ENCODE measurements at places on chromosomes 16 and 17.

GRCh38 chr17:4944163-4944553 is 4.1 kb downstream of the RNF167 start:
- no peak for DNase-seq

DNA sequence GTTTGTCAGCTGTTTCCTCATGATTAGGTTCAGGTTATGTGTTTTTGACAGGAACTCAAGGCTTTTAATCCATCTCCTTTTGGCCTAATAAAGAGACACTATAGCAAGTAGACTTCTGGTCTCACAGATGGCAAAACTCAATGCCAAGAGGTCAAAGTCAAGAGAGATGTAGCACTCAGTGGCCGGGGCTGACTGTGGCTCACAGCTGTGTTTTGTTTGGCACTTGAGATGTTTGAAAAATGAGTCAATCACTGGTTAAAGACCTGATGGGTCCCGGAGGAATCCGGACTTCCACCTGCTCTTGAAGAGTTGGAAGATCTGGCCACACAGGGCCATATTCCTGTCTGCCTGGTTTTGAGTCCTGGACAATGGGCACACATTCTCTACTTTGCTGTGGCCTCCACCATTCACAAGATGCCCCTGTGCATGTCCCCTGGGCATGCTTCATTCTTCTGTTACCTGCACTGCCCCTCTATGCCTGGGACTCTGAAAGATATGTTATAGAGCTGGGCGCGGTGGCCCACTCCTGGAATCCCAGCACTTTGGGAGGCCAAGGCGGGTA is 210.3 kb downstream of the SNX29 start:
- no peak for DNase-seq

- no peak for DNase-seq
Observed at GRCh38 chr17:81036197-81036941, 1.4 kb downstream of the BAIAP2 start.

GRCh38 chr17:67569873-67570272 is 147.9 kb upstream of the NOL11 start:
- no peak for DNase-seq

DNA sequence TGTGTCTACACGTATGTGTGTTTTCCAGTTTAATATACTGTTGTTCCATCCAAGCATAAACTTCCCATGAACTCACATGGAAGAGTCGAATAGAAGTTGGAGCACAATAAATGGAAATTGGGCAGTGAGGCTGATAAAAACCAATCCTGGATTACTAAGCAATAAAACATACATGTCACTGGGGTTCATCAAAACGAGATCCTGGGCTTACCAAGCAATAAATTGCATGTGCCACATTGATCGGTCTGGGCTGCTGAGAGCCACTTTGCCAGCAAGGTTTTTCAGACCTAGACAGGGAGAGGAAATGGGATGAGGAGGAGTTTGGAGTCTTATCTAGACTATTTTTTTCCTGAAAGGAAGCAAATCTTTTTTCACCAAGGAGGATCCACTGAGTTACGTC is 322.3 kb upstream of the C16orf82 start:
- no peak for DNase-seq

GRCh38 chr17:82551779-82552457 is 32.4 kb downstream of the FOXK2 start:
- peak; percentile 32 for DNase-seq

DNA sequence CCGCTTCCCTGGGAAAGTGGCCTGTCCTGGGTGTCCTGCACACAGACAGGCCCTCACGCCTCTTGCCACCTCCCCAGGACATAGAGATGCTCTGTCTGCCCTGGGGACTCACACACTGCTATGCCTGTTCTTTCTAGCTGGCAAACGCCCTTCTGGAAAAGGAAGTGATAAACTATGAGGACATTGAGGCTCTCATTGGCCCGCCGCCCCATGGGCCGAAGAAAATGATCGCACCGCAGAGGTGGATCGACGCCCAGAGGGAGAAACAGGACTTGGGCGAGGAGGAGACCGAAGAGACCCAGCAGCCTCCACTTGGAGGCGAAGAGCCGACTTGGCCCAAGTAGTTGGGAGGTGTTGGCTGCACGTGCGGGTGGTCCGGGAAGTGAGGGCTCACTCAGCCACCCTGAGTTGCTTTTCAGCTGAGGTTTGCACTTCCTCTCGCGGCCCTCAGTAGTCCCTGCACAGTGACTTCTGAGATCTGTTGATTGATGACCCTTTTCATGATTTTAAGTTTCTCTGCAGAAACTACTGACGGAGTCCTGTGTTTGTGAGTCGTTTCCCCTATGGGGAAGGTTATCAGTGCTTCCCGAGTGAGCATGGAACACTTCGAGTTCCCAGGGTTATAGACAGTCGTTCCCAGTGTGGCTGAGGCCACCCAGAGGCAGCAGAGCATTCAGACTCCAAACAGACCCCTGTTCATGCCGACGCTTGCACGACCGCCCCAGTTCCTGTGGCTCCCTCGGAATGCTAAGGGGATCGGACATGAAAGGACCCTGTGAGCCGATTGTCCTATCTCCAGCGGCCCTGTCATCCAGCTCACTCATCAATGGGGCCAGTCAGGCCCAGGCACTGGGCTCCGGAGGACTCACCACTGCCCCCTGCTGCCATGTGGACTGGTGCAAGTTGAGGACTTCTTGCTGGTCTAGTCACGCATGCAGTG is 3.5 kb upstream of the RPL13 start:
- DNase-seq = no peak

- DNase-seq = no peak
Observed at GRCh38 chr17:27575096-27575911, 55.7 kb upstream of the LGALS9 start.

DNA sequence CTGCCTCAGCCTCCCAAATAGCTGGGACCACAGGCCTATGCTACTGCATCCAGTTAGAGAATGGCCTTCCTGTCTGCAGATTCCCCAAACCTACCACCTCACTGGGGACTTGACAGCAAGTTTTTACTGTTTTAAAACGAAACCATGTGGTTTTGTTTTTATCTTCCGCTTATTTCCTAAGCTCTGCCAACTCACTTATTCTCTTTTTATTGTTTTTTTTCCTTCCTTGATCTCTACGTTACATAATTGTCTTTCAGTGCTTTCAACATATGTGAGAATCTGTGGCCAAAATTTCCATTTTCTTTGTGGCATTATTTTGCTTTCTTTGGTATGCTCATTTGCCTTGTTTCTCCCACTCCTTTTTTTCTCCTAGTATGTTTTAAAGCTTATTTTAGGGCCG is 14.6 kb upstream of the SLC38A7 start:
- DNase-seq = no peak

- DNase-seq = no peak
Observed at GRCh38 chr16:54006693-54007092, 279.9 kb downstream of the IRX3 start.

GRCh38 chr17:62172492-62173291 is 107.6 kb upstream of the MED13 start:
- DNase-seq = no peak

DNA sequence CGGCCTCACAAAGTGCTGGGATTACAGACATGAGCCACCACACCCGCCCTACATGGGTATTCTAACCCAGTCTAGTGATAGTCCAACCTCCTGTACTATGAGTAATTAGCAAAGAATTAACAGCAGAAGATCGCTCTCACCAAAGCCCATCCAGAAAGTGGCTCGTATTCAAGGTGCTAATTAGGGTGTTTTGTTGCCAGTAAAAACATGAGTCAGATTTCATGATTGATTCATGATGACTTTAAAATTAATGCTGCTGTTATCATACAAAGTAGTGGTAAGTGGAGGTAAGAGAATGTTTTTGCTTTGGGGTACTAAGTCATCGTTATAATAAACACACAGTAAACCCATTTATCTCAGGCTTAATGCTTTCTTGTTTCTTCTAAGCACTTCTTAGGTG is 428.8 kb downstream of the WWOX start:
- DNase-seq = no peak

DNA sequence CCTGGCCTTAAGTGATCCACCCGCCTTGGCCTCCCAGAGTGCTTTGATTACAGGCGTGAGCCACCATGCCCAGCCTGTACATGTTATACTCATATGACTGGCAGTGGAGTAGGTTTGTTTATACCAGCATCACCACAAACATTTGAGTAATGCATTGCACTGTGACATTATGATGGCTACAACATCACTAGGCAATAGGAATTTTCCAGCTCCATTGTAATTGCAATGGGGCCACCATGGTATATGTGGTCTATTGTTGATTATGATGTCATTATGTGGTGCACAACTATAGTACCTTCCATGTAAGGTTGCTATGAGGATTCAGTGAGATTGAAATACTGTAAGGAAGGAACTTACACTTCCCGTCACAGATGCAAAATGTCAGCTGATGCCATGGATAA is 168.9 kb downstream of the COPRS start:
- DNase-seq = no peak

GRCh38 chr17:35731239-35731916 is at the start of gene RASL10B:
Gene RASL10B (plus strand): TSS chr17:35731639. CDS start chr17:35735185, 3,546 bp downstream.
- no peak for DNase-seq

GRCh38 chr17:76014925-76015261 is 12.2 kb downstream of the EVPL start:
- DNase-seq = peak; percentile 23

DNA sequence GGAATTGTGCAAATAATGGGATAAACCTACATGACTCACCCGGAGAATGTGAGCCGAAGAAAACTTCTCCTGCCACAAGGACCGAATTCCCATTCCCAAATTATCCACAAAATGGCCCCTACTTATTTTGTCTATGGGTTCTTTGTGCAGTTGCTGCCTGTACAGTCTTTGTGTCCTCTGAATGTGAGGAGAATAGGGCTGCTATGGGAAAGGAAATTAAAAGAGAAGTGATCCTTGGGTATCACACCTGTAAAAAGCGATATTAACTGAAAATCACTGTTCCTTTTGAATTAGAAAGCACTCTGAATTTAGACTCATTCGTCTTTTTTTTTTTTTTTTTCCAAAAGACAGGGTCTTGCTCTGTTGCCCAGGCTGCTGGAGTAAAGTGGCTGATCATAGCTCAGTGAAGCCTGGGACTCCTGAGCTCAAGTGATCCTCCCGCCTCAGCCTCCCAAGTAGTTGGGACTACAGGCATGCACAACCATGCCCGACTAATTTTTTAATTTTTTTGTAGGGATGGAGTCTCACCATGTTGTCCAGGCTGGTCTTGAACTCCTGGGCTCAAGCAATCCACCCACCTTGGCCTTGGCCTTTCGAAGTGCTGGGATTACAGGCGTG is 45.4 kb downstream of the CHD9 start:
- DNase-seq = no peak

DNA sequence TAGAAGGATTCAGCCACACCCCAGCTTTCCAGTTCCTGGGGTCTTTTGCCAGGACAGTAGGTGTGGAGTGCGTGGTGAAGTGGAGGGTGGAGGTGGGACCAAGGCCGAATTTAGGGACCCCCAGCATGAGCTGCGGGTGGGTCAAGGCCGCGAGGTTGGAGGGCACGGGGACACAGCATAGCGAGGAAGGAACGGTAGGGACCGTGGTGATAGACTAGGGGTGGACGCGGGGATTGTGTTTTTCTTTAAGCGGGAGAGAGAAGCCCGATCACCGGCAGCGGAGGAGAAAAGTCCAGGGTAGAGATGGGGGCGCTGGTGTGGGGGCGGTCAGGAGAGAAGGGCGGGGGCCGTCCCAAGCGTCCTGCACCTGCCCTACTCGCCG is 261 bp upstream of the B4GALNT2 start:
- no peak for DNase-seq

DNA sequence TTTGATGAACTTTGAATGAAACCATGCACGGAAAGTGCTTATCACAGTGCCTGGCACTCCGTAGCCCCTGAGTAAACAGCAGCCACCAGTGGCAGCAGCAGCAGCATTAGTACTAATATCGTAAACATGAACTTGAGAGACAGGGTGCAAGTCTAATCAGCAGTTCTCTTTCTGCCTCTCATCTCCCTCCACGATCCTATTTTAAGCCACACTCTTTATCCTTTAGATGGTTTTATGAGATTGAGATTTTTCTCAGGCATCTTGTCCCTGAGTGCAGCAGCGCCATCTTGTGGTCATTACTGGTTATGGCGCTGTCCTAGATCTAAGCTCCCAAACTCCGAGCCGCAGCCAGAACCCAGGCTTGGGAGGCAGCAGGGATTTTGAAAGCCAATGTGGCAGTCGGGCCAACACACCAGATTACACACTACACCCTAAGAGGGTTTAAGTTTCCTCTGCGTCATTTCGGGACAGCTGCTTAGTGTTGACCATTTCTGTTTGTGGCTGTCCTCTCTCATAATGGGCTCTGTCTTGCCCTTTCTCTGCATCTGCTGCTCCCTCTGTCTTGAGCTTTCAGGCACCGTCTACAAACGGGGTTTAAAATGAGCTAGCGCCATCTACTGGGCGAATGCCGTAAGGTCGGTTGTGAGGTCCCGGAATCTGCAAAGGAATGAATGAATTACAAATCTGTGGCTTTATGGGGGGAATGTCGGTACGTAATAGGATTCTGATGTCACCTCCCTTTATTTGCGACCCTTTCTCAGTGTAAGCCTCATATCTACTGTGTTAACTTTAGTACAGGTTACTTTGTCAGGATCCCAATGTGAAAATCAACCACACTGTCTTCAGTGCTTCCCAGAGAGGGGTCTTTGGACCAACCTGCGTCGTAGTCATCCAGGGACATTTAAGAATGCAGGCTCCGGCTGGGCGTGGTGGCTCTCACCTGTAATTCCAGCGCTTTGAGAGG is 64.5 kb downstream of the CYLD start:
- peak; percentile 67 for DNase-seq

Data from NCI-H1436 treated with DMSO at 0.1 percent for 48 hours (cell line).